ENCODE measurements at places on chromosomes 3 and 15.
A peak's percentile ranks its signal among the peaks of the same experiment; 100 is the strongest.

DNA sequence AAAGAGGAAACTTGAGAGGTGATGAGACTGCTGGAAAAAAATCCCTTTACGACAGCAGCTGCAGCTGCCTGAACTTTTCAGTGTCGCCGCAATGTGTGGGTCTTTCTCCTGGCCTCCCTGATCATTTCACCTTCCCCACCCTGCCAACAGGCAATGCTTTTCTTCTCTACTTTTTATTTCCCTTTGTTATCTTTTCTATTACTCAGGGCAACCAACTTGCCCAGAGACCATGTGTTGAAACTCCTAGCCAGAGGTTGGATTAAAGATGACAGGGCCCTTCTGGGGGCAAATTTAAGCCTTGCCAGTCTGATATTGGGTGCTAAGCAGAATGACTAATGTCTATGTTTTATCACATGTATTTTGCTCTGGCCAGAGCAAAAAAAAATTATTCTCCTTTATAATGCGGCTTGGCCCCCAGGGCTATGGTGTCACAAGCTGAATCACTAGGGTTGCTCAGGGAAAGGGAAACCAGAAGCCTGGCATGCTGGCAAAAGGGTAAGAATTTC lies 51.5 kb upstream of the CFAP20DC start:
- DNase-seq, result no peak

GRCh38 chr3:171352387-171352935 lies 107.7 kb downstream of the TNIK start:
- DNase-seq, result no peak

- no peak for DNase-seq
Observed at GRCh38 chr3:82157952-82158351, 396.5 kb upstream of the GBE1 start.

GRCh38 chr3:140223631-140224030 lies 288.6 kb downstream of the CLSTN2 start:
- no peak for DNase-seq

GRCh38 chr3:191330530-191331048 lies 263 bp upstream of the UTS2B start:
- DNase-seq, result no peak

GRCh38 chr3:153028381-153028780 lies 133.6 kb upstream of the RAP2B start:
- no peak for DNase-seq

- no peak for DNase-seq
Observed at GRCh38 chr3:58633157-58633865, 33.3 kb downstream of the FAM3D start.

DNA sequence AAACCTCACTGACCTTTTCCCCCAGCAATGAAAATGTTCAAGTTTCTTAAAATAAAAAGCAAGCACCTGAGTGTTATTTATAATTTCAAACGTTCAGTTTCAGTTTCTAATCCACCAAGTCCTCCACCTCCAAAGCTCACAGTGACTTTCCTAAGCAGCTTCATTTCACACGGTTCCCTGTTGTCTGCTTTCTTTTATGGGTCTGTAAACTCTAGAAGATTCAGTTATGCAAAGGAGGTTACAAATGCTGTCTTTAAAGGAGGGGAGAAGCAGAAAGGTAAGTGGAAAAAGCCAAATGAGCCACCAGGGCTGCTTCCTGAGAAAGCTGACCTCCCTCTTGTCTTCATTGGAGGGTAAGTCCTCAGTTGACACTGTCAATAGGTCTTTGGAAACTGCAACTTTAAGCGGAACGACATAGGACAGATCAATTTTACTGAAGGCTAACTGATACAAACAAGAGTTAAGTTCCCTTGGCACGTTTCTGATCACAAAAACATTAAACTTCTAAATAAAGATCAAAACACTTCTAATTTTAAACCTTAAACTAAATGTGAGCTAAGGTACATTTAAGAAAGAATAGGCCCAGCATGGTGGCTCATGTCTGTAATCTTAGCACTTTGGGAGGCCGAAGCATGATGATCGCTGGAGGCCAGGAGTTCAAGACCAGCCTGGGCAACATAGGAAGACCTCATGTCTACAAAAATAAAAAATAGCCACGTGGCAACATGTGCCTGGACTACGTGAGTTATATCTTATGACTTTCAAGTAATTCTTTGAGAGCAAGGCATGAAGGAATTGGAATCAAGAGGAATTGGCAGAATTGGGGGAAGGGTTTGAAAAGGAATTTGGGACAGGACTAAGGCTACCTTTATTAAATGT lies 151.9 kb upstream of the UBE2E1 start:
- no peak for DNase-seq

DNA sequence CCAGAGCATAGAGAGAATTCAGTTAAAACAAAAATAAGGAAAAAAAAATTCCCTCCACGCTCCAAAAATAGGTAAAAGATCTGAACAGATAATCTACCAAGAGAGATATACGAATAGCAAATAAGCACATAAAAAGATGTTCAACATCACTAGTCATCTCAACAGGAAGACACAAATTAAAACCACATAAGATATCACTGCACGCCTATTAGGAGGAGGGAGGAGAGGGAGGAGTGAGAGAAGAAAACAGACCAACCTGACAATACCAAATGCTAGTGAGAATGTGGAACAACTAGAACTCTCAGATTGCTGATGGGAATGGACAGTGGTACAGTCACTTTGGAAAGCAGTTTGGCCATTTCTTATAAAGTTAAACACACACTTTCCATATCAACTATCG lies 212.5 kb downstream of the FMN1 start:
- DNase-seq, result no peak

GRCh38 chr15:53872410-53872809 lies 105.8 kb upstream of the UNC13C start:
- DNase-seq, result no peak

DNA sequence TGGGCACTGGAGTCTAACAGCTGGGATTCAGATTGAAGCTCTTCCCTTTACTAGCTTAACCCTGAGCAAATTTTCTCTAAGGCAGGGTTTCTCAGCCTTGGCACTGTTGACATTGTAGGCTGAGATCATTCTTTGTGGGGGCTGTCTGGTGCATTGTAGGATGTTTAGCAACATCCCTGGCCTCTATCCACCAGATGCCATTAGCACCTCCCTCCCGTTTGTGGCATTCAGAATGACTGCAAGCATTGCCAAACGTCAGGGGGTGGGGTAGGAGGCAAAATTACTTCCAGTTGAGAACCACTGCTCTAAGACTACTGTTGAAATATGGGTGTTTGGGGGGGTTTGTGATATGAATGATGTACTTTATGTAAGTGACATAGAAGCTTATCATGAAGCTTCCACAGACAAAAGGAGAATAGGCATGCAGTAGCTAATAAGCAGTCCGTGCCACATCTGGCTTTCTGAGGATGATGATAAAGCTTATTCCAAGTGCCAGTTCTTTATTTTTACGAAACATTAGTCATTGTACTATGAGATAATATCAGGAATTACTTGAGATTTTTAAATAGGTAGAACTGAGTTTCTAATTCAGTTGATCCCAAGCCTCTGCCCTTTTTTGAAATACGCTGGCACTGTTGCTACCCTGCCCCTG lies 39.3 kb downstream of the NKIRAS1 start:
- DNase-seq, result peak; percentile 18

DNA sequence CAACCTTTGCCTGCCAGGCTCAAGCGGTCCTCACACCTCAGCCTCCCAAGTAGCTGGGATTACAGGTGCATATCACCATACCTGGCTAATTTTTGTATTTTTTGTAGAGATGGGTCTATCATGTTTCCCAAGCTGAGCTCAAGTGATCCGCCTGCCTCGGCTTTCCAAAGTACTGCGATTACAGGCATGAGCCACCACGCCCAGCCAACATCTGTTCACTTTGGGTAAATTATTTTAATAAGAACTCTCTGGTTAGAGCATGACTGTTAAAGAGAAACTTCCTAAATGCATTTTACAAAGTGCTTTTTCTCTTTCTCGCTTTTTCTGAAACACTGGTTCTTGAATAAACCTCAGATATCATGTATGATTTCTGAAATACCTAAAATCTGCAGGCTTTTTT lies 172.5 kb downstream of the PTPRG start:
- DNase-seq, result no peak

GRCh38 chr3:149716984-149717383 lies 35.3 kb downstream of the COMMD2 start:
- DNase-seq, result no peak

GRCh38 chr3:126319701-126320295 lies 37.4 kb downstream of the KLF15 start:
- DNase-seq, result no peak

DNA sequence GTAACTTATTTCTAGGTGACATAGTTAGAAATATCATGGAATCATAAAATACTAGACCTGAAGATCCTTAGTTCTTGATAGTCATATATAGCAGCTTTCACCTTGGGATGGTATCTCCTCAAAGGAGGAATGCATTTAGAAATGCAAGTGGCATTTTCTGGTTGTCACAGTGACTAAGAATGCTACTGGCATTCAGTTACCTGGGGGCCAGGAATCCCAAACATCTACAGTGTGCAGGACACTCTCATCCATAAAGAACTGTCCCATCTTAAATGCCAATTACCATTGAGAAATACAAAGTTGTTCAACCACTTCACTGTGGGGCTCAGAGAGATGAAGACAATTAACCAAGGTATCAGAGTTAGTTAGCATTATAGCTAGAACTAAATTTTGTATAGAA lies 36.7 kb downstream of the MYH15 start:
- DNase-seq, result no peak

- DNase-seq, result no peak
Observed at GRCh38 chr3:86800116-86800515, 190.8 kb downstream of the VGLL3 start.

DNA sequence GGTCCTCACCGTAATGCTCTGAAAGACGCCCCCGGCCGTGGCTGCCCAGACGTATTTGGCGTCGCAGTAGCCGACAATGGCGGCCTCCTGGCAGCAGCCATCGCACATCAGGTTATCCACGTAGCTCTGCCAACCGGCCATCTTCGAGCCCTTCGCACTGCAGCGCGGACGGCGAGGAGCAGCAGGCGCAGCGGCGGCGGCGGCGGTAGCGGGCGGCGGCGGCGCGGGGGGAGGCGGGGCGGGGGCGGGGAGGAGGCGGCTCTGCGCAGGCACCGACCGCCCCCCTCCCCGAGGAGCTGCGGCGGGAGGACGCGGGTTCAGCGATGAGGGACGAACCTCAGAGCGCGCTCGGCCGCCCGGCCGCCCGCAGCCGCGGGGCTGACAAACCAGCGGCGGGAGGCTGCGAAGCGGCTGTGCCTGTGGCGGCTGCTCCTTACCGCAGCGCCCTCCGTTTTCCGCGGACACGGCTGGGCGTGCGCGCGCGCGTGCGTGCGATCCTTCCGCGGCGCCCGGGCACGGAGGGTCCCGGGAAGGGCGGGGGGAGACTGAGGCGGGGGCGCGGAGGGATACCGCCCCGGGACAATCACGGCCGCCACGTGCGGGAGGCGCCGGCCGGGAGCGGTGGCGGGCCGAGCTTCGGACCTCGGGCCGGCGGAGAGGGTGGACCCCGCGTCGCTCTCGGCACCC lies at the start of gene PFN2:
Gene PFN2 (minus strand): TSS at position 180 of the 687 bp plus-strand sequence. CDS start 39 bp downstream, at position 141.
- DNase-seq, result peak; percentile 47

DNA sequence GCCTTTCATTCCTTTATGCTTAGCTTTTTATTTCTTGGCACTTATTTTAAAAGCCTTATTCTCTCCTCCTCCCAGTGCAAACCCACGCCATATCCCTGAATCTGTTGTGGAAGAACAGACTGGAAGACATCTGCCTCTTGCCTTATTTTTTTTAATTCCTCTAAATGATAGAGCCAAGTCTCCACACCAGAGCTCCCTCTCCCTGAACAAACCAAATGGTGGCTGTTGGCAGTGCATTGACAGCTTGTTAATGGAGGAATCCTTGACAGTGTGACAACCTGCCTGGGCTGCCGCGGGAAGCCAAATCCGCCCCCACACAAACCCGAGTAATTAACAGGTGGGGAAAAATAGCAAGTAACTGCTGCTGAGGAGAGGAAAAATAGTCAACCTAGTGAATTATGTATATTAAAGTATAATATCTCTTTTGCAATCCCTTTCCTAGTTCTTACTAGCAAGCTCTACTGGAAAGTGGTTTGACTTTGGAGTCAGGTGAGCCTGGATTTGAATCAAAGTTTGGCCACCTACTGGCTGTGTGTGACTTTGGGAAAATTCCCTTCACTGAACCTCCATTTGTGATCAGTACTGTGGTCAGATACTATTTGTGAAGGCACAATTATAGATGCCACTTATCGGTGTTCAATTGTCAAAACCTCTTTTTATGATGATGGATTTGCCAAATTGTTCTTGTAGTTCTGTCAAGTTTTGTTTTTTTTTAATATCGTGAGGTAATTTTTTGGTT lies 589.6 kb downstream of the PDCD6IP start:
- no peak for DNase-seq

- DNase-seq, result no peak
Observed at GRCh38 chr3:142941373-142942123, 21.9 kb downstream of the PAQR9 start.

DNA sequence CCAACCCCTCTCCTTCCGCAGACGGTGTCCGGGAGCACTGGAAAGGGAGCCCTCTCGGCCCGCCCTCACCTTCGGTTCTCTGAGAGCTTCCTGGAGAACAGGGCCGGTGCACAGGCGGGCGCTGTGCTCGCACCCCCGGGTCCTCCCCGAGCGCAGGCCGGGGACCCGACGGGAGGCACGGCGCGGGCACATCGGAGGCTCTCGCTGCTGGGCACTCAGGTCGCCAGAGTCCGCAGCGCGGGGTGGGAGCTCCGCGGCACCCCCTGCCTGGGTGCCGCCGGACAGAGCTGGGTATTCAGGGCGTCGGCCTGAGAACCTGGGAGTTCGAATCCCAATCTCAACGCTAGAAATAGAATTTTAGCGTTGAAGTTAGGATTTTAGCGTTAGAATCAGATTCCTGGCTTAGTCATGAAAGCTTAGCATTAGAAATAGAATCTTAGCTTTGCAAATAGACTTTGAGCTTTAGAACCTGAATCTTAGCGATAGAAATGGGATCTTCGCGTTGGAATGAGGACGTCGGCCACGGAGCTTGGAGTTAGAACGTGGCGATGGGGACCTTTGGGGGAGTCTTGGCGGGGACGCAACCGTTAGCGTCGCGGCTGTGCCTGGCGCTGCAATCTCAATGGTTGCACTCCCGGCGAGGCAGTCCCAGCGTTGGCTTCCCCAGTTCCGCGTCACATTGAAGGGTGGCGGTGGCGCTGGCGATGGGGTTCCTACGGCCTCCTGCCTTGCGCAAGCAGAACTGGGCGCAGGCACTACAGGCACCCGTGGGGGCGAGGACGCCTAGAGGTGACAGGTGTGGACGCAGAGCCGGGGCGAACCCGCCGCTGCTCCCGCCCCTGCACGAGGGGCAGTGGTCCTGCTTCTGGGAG lies 549 bp downstream of the TRH start:
- no peak for DNase-seq

DNA sequence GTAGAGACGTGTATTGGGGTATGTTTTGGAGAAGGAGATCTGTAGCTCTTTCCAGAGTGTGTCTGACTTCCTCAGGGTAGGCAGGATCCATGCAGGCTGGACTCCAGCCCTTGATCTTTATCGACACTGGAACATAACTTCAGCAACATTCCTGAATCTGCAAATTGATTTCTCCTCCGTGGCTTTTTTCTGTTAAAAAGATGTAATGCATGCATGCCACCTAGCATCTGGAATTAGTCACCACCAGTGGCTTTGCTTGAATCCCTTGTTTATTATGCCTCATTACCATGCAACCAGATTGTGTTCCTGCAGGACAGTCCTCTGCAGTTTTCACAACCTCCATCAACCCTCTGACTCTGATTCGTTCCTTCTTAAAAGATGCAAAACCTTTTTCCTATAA lies 86.1 kb downstream of the CCNL1 start:
- DNase-seq, result no peak

GRCh38 chr3:189744235-189744634 lies 113.0 kb downstream of the TP63 start:
- no peak for DNase-seq
